ENCODE measurements at places on chromosomes 2 and 18.

DNA sequence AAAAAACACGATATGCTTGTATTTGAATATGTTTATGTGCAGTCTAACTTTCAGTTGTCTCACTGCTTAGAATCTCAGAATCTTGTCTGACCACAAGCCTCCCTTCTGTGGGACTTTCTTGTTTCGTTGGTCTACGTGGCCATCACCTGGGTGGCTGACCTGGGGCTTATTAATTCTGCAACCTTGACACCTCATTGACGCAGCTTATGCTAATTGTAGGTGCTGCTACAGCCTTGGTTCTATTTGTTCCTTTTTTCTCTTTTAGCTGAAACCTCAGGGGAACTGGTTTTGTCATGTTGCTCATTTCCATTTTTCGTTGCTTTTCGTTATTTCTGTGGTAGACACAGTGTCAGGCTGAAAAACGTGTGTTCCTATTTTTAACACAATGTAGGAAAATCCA, 273.7 kb downstream of the SLC4A3 start:
- no peak for DNase-seq

DNA sequence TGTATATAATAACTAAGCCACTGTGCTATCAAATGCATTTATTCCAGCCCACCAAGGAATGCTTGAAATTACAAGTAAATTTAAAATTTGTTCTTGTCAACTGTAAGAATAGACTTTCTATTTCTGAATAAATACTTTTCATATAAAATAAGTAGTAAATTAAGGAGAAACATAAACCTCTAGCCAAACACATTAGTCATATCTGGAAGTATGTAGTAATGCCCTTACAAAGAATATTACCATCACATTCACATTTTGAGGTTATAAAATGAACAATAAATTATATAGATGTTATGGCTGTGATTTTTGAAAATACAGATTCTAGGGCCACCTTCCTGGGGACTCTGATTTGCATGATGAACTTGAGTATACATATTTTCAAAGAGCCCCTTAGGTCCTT, 54.7 kb downstream of the SERPINB7 start:
- DNase-seq = no peak

DNA sequence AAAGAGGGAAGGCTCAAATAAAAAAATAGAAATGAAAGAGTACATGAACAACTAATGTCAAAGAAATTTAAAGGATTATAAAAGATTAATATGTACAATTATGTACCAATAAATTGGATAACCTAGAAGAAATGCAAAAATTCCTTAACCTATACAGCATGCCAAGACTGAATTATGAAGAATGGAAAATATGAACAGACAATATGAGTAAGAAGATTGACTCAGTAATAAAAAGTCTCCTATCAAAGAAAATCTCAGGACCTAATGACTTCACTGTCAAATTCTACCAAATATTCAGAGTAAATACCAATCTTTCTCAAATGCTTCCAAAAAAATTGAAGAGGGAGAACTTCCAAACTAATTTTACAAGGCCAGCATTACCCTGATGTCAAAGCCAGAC, 120.2 kb upstream of the SPOPL start:
- DNase-seq = no peak

- no peak for DNase-seq
Measured at GRCh38 chr2:19685731-19686130, 216.1 kb downstream of the TTC32 start.

DNA sequence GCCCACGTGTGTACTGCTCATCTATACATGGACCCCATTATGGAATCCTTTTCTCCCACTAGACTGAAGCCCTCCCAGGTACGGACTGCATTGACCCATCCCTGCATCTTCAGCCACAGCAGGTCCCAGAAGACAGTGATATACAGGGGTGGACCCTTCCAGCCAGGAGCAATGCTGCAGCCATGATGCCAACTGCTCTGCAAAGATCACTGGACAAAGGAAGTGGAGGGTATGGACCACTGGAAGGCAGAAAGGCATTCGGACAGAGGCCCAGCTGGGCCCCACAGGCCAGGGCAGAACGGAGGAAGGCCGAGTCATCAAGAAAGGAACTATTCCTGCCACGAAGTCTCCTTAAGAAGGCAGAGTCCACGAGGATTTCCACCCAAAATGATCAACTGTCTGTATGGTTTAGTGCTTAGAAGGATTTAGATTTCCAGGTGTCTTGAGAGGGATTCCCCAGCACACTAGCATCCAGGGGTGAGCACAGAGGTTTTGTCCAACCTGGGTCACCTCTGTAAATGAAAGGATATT, 93.4 kb downstream of the TWIST2 start:
- DNase-seq = no peak

GRCh38 chr2:216715402-216715974, 20.1 kb upstream of the IGFBP5 start:
- no peak for DNase-seq
